ENCODE measurements at places on chromosomes 13 and 19. TPM values are rescaled to one million over a fixed set of nuclear protein-coding genes. Genes with fewer than 3 reads are reported as not detected.

SIGLEC12 gene
- total RNA-seq = 5.3 TPM

GGN gene
- not detected for total RNA-seq

CILP2 gene
- 0.14 TPM for total RNA-seq

INAFM1 gene
- total RNA-seq = 15.4 TPM

NLRP5 gene
- total RNA-seq = not detected

LIPE gene
- 35.1 TPM for total RNA-seq

ZNF90 gene
- 21.0 TPM for total RNA-seq

APOC1 gene
- total RNA-seq = 12.7 TPM

CYP2A7 gene
- not detected for total RNA-seq

Measured in activated naive CD8-positive, alpha-beta T cell treated with anti-CD3 and anti-CD28 coated beads, Interleukin-2, amount 10 ng/mL, durations not matched to agents 7 days and 5 days (primary cell).